ENCODE measurements at places on chromosomes 6 and 20. TPM values are rescaled to one million over a fixed set of nuclear protein-coding genes. Genes with fewer than 3 reads are reported as not detected.

The LY6G6D gene
- not detected for total RNA-seq

DNA sequence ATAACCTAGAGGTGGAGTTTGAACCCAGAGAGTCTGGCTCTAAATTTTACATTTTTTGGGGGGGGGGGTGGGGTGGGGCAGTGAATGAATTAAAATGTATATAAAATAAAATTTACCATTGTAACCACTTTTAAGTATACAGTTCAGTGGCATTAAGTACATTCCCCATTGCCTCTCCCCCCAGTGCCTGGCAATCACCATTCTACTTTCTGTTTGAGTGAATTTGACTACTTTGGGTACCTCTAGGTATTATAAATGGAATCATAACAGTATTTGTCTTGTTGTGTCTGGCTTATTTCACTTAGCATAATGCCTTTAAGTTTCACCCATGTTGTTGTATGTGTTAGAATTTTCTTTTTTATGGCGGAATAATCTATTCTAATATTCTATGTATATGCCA, 2.7 kb downstream of the FAM110A start:
- H3K36me3 ChIP-seq, result peaks cover 10% of the 10 kb centered on the region
- no peak for DNase-seq
- no peak overlapping the region for H3K27ac ChIP-seq

DNA sequence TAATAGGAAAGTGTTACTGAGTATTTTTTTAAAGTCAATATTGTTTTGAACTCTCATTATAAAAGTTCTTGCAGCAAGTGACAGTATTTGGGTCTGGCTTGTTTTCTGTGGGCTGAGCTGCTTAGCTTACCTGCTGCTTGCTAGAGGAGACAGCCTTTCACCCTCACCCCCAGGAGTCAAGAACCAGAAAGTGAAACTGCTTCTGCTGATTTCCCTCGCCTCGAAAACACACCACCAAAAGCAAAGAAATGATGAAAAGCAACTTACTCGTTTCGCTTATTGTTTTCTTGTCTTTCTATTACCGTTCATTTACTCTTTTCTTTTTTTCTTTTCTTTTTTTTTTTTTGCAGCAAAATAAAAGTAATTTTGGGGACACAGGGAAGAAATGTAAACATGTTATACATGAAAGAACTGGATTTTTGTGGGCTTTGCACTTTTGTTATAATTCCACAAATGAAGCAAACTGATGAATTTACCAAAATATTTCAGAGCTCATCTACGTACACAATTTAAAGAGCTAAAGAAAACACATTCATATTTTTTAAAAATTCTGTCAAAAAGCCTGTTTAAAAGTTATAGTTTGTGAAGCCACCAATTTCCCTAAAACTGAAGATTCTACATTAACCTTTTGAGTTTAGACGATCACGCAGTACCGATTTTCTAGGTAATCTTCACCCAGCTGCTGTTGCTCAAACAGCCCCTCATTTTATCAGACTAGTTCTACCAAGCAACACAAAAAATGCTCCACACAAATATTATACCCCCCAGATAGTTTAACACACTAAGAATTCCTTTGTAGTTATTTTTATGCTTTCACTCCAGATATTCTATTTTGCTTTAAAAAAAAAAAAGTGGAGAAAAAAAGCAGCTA, 1.7 kb downstream of the SCML4 start:
- H3K4me3 ChIP-seq, result peak overlapping the region; percentile 73
- no peaks in the 10 kb centered on the region for H3K36me3 ChIP-seq

GRCh38 chr6:165183071-165183470, 126.3 kb downstream of the C6orf118 start:
- H3K27me3 ChIP-seq, result no peaks in the 10 kb centered on the region
- H3K4me1 ChIP-seq, result no peaks in the 10 kb centered on the region
- no peaks in the 10 kb centered on the region for H3K36me3 ChIP-seq

The KDM1B gene
- 10.4 TPM for total RNA-seq

The E2F1 gene
- total RNA-seq, result 1.8 TPM

DNA sequence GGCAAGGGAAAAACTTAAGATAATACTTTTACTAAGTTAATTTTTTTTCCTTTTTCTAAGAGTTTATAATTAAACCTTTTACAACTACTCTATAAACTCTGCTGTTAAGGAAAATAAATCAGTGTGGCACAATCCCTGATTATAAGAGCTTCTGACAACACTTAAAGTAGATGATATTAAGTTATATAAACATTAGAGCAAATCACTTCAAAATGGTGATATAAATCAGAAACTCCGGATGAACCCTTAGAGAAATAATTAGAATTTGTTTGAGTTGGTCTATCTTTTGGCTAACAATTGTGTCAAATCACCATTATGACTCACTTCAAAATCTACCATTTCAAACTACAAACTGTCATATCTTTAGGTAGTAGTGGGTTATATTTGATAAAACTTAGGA, 104.9 kb downstream of the ARHGAP18 start:
- H3K4me1 ChIP-seq, result no peaks in the 10 kb centered on the region
- H3K27me3 ChIP-seq, result no peaks in the 10 kb centered on the region
- H3K27ac ChIP-seq, result no peak overlapping the region

The DPPA5 gene
- total RNA-seq, result not detected

GRCh38 chr6:168123165-168123911, 44.3 kb upstream of the FRMD1 start:
- no peak overlapping the region for H3K4me3 ChIP-seq
- H3K4me1 ChIP-seq, result no peaks in the 10 kb centered on the region
- H3K27me3 ChIP-seq, result peaks cover 29% of the 10 kb centered on the region
- no peak for DNase-seq
- no peak overlapping the region for H3K27ac ChIP-seq
- H3K36me3 ChIP-seq, result no peaks in the 10 kb centered on the region

The C20orf202 gene
- total RNA-seq, result 0.23 TPM

GRCh38 chr6:31661262-31662123, 915 bp upstream of the C6orf47 start:
- H3K27ac ChIP-seq, result peak overlapping the region; percentile 62
- no peak for DNase-seq

- no peaks in the 10 kb centered on the region for H3K4me1 ChIP-seq
- H3K4me3 ChIP-seq, result no peak overlapping the region
- DNase-seq, result no peak
- no peaks in the 10 kb centered on the region for H3K36me3 ChIP-seq
These were observed 312.3 kb downstream of the HAO1 start for GRCh38 chr20:7627734-7628663.

The MYLK4 gene
- total RNA-seq, result 0.66 TPM

The AIF1 gene
- 7.6 TPM for total RNA-seq

DNA sequence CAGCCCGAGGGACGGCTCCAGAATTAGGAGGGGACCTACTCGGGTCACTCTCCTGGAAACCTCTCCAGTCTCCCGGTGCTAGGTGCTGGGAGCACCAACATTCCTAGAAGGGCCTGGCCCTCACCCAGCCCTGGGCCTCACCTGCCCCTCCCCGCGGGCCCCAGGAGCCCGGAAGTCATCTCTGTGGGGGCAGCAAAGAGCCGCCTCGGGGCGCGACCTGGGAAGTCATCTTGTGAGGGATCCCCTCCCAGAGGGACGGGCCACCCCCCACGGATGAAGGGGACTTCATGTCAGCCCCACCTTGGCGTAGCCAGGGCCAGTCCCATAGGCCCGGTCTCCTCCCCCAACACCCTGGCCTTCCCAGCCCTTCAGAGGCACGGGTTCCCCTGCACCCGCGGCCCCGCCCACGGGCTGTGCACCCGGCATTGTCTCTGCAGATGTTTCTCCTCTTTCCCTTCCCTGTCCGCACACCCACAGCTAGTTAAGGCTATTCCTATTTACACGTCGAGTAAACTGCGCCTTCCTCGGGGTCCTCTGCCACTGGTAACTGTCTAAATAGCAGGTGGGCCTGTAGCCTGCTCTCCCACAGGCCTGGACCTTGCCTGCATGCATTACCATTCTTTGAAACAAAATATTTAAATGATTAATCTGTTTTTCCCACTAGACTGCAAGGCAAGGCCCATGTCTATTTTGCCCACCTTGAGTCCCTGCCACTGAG, 896 bp upstream of the RNASET2 start:
- H3K27ac ChIP-seq, result peak overlapping the region; percentile 90
- H3K4me3 ChIP-seq, result peak overlapping the region; percentile 92
- DNase-seq, result peak; percentile 61
- H3K27me3 ChIP-seq, result no peaks in the 10 kb centered on the region
- H3K36me3 ChIP-seq, result peaks cover 1% of the 10 kb centered on the region

The GRM1 gene
- not detected for total RNA-seq

- no peaks in the 10 kb centered on the region for H3K36me3 ChIP-seq
- no peak for DNase-seq
- H3K4me3 ChIP-seq, result no peak overlapping the region
- no peak overlapping the region for H3K27ac ChIP-seq
- H3K4me1 ChIP-seq, result no peaks in the 10 kb centered on the region
- no peaks in the 10 kb centered on the region for H3K27me3 ChIP-seq
These were observed 189.1 kb downstream of the TBX18 start for GRCh38 chr6:84575264-84575663.

The LEMD2 gene
- total RNA-seq, result 125 TPM

DNA sequence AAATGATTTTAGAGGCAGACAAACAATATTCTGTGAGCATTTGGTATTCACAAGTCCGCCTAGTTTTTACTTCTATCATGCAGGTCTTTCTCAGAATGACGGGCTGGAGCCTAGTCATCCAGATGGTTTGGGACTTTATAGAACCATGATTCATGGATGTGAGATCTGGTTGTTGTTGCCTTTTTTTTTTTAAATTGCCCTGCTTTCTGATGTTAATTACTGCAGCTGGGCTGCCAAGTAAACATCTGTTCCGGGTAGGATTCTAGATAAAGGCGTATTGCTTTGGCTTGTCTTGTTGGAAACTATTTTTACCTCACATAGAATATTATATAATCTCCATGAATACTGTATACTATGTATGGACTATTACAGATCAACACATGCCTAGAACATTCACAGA, 58.1 kb downstream of the RNF217 start:
- DNase-seq, result no peak
- no peaks in the 10 kb centered on the region for H3K36me3 ChIP-seq
- no peak overlapping the region for H3K27ac ChIP-seq
- H3K4me1 ChIP-seq, result no peaks in the 10 kb centered on the region
- H3K27me3 ChIP-seq, result no peaks in the 10 kb centered on the region

The TNXB gene
- total RNA-seq, result 20.9 TPM

The GINS1 gene
- total RNA-seq, result 1.5 TPM

The ZNF391 gene
- 4.2 TPM for total RNA-seq

The TAGAP gene
- 128 TPM for total RNA-seq

The DNPH1 gene
- 57.5 TPM for total RNA-seq

DNA sequence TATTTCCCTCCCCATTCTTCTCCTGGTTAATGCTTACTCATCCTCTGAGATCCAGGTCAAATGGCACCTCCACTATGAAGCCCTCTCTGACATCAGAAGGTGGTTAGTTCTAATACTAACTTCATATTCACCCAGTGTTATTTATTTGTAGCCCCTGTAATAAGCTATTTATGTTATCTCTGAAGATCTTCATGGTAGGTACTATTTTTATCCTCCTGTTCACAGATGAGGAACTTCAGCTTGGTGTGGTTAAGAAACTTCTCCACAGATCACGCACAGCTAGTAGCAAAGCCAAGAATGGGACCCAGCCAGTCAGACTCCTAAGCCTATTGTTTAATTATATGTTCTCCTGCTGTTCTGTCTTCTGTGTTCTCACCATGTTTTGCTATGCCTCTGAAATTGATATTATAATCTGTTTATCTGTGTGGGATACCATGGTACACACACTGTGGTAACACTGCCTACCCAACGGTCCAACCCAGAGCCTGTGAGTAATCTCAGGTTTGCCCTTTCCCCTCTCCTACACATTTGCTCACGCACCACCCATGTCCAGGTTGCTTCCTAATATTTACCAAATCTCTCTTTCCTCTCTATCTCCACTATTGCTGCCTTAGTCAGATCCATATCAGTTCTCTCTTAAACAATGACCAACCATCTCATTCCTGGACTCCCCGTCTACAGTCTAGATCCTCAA, 98.4 kb downstream of the IPCEF1 start:
- no peak overlapping the region for H3K4me3 ChIP-seq
- H3K36me3 ChIP-seq, result no peaks in the 10 kb centered on the region
- H3K27ac ChIP-seq, result no peak overlapping the region
- peaks cover 3% of the 10 kb centered on the region for H3K4me1 ChIP-seq

DNA sequence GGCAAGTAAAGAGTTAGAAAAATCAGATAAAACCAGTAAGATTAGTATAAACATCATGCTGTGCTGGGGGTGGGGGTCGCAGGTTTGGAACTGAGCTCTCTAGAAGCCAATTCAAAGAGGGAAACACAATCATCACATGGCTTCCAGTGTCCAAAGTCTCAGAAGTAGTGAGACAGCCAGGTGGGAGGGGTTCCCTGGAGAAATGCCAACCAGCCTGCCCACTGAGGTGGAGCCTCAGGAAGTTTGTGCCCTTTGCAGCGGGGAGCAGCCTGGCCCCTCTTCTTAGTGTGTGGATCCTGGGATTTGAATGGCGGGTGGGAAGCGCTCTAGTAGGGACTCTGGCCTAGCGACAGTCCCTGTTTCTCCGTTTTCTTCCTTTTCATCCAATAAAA, 21.4 kb downstream of the C6orf15 start:
- H3K36me3 ChIP-seq, result no peaks in the 10 kb centered on the region
- H3K4me1 ChIP-seq, result peaks cover 27% of the 10 kb centered on the region
- H3K27me3 ChIP-seq, result no peaks in the 10 kb centered on the region
- no peak for DNase-seq
- H3K27ac ChIP-seq, result no peak overlapping the region

The KHDC1L gene
- total RNA-seq, result not detected

The ROMO1 gene
- 62.5 TPM for total RNA-seq

The GLP1R gene
- total RNA-seq, result not detected

DNA sequence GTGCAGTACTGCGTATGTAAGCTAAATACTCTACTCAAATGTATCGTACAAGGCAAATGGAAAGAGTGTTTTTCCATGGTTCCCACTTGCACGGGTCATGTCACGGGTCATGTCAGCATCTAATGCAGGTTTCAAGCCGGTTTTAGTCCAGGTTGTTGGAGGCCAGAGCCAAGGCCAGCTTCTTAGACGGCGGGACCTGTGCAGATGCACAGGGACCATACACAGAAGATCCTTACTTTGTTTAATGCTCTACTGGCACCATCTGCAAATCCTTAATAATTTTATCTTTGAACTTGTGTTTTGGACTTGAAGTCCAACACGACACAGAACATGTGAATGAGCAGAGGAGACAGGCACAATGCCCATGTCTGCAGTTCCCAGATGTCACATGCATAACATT, 42.7 kb downstream of the SOD2 start:
- H3K4me1 ChIP-seq, result no peaks in the 10 kb centered on the region
- no peak overlapping the region for H3K4me3 ChIP-seq
- no peaks in the 10 kb centered on the region for H3K36me3 ChIP-seq
- no peak overlapping the region for H3K27ac ChIP-seq
- no peaks in the 10 kb centered on the region for H3K27me3 ChIP-seq
